ENCODE measurements at places on chromosomes 7 and 10.

GRCh38 chr10:7523656-7524055 lies 112.8 kb upstream of the SFMBT2 start:
- no peak for DNase-seq

- DNase-seq: no peak
Observed at GRCh38 chr10:77187376-77187999, 450.1 kb downstream of the KCNMA1 start.

- DNase-seq: no peak
Observed at GRCh38 chr7:101953248-101953819, 135.9 kb downstream of the CUX1 start.

DNA sequence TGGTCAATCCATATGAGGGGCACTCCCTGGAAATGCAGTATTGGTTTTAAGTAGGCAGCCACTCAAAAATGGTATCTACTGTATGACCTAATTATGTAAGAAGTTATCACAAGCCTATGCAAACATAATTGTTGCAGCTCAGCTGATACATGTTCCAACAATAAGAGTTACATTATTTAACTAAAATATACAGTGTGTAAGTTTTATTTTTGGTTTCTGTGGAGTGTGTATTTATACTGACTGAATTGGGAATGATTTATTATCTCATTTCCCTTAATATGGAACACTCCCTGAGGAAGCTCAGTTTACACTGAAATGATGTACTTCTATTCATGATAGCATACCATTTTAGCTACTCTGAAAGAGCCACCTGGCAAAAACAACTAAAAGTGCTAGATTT lies 2.6 kb upstream of the ING3 start:
- DNase-seq: no peak

DNA sequence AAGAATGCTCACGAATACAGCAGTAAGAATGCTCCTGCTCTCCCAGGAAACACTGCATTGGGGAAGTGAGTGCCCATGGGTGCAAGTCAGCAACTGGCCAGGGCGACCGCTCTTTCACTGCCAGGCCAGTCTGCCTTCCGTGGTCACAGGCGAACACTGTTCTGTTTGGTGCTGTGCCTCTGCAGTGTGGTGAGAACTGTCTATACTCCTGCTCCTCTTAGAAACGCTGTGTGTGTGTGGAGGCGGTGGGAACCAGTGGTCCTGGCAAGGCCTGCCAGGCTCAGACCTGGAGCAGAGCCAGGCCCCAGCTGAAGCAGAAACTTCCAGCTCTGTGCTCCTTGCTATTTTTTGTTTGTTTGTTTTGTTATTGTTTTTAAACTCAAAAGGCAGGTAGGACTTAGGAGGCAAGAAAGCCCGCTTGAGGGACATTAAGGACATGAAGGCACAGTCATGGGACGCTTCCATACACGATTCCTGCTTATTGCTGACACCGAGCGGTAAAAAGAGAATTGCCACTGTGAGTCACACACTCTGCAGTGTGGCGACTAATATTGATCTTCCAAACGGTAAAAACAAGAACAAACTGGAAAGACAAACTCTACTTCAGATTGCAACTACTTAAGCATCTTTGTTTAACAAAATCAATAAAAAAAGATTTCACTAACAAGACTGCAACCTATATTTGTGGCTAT lies 430.8 kb downstream of the DNAJB6 start:
- no peak for DNase-seq

GRCh38 chr10:102507521-102507920 lies 3.7 kb downstream of the SUFU start:
- no peak for DNase-seq

DNA sequence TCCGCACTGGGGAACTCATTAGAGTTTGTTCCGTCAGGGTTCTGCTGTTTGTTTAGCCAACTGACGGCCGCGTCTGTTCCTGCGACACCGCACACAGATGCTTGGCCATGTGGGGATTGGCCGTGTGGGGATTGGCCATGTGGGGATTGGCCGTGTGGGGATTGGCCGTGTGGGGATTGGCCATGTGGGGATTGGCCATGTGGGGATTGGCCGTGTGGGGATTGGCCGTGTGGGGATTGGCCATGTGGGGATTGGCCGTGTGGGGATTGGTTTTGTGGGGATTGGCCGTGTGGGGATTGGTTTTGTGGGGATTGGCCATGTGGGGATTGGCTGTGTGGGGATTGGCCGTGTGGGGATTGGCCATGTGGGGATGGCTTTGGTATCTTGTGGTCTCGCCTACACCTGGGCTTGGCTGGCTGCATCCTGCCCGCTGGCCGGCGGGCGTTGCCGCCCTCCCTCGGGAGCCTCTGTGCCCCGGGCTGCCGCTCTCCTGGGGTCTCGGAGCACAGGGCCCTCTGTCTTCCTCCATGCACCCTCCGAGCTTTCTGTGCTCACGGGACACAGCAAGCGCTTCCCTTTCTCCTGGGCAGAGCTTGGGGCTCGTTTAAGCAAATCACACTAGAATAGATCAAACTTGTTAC lies 62.5 kb downstream of the NKX6-2 start:
- no peak for DNase-seq

- DNase-seq: no peak
Observed at GRCh38 chr7:16202303-16202702, 219.0 kb downstream of the CRPPA start.

DNA sequence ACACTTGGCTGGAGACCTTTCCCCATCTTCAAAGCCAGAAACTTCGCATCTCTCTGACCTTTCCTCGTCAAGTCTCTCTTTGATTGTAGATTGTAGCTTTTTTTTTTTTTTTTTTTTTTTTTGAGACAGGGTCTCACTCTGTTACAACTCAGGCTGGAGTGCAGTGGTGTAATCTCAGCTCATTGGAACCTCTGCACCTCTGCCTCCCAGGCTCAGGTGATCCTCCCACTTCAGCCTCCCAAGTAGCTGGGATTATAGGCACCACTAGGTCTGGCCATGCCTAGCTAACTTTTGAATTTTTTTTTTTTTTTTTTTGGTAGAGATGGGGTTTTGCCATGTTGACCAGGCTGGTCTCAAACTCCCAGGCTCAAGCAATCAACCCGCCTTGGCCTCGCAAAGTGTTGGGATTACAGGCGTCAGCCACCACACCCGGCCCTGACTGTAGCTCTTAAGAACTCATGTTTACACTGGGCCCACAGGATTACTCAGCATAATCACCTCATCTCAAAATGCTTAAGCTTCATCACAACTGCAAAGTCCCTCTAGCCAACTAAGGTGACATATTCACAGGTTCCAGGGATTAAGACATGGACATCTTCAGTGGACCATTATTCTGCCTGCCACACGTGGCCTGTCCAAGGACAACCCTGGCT lies 11.7 kb downstream of the POLL start:
- DNase-seq: no peak

DNA sequence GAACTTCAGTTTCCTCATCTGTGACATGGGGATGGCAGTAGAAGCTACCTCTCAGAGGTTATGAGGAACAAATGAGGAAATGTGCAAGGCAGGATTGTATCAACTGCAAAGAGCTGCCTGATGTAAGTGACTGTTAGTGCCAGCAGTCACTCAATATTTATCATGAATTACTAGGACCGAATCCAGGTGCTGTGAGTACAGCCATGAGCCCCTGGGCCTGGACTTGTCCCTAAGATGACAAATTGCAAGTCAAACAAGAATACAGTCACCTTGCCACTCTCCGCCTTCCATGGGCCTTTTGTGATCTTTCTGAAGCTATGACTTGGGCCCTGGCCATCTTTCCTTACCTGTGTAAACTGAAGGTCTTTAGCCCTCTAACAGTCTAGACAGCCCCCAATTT lies 27.7 kb upstream of the TLX1 start:
- DNase-seq: no peak

- DNase-seq: no peak
Observed at GRCh38 chr10:78579995-78580394, 488.8 kb upstream of the ZMIZ1 start.

DNA sequence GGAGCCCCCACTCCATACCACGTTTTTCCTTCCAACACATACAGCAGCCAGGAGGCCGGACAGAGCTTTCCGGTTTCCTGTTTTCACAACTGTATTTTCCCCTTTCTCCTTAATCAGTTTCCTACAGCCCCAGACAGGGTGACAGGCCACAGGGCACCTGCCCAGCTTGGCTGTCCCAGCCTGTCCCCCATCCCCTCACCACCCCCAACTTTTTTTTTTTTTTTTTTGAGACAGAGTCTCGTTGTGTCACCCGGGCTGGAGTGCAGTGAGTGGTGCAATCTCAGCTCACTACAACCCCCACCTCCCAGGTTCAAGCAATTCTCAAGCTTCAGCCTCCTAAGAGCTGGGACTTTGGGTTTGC lies 10.3 kb upstream of the HSPB1 start:
- no peak for DNase-seq

DNA sequence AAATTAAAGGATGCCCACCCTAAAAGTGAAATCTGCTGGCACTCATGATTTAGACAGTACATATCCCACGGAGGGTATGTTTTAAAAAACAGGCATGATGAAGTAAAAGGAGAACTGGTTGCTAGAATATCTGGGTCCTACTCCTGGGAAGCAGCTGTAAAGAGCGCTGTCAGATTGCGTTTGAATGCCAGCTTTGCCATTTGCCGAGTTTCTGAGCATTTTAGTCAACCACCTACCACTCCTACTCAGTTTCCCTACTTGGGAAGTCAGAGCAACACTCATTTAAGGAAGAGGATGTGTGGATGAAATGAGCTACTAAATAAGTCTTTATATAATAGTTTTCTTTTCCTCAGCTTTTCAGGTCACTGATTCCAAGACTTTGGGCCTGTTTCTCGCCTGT lies 1.1 kb upstream of the UMAD1 start:
- no peak for DNase-seq

DNA sequence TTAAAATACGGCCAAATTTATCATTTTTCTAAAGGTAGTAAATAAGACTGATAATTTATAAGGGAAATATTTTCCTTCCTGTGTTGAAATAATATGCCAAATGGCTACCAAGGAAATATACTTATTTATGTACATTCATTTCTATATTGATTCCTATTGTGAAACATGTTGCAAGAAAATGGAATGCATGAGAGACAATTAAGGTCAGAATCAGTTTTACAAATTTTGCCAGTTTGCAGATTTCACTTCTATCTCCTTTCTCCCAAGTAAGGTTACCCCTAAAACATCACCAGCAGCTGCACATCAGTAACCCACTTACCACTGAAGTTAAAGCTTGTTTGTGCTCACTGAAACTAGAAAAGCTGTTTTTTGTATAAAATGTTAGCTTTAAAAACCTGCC lies 19.2 kb upstream of the REEP3 start:
- no peak for DNase-seq

DNA sequence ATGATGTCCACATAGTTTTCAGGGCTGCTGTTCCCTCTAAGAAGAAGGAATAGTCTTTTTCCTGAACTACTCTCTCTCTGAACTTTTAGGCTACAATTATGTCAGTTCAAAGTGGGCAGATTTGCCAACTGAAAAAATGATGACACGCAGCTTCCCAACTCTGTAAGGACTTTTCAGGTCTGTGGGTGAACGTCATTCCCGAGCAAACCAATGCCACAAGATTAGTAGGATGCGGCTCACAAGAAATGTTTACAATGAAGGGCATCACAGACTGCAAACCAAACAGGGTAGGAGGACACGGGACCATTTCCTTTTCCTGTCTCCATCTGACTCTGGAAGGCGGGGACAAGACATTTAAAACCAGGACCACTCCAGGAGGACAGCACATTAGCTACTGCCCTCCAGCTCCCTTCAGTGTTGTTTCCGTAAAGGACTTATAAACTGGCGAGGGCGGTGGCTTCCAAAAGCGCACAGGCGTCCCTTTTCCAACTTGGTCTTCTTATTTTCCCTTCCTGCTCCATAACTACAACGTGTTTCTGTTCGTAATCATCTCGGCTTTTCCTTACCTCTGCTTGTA lies 539 bp upstream of the MKLN1 start:
- no peak for DNase-seq

- no peak for DNase-seq
Observed at GRCh38 chr10:71769279-71769823, 4.0 kb downstream of the VSIR start.

DNA sequence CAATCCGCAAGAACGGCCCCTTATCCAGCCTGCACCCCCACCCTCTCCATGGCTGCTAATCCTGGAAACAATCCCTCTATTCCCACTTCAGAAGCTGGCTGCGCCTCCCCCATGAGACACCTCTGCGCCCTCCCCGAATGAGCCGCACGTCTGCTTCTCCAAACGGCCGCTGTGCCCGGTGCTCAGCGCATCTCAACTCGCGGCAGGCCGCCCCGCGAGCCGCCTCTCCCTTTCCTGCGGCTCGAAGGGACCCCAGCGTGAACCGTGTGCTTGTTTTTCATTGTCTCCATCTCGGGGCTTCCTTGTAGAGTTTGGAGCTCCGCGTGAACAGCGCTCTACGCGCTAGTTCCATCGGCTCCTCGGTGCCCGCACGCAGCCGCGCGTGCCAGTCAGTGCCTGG lies 20.8 kb upstream of the FXYD4 start:
- DNase-seq: no peak

GRCh38 chr10:69845574-69846292 lies 44.0 kb downstream of the COL13A1 start:
- DNase-seq: no peak

- DNase-seq: no peak
Observed at GRCh38 chr7:26182706-26183105, 17.8 kb downstream of the HNRNPA2B1 start.

- no peak for DNase-seq
Observed at GRCh38 chr7:135942614-135943013, 34.5 kb downstream of the MTPN start.

GRCh38 chr10:101771380-101771779 lies 4.5 kb downstream of the FGF8 start:
- no peak for DNase-seq

DNA sequence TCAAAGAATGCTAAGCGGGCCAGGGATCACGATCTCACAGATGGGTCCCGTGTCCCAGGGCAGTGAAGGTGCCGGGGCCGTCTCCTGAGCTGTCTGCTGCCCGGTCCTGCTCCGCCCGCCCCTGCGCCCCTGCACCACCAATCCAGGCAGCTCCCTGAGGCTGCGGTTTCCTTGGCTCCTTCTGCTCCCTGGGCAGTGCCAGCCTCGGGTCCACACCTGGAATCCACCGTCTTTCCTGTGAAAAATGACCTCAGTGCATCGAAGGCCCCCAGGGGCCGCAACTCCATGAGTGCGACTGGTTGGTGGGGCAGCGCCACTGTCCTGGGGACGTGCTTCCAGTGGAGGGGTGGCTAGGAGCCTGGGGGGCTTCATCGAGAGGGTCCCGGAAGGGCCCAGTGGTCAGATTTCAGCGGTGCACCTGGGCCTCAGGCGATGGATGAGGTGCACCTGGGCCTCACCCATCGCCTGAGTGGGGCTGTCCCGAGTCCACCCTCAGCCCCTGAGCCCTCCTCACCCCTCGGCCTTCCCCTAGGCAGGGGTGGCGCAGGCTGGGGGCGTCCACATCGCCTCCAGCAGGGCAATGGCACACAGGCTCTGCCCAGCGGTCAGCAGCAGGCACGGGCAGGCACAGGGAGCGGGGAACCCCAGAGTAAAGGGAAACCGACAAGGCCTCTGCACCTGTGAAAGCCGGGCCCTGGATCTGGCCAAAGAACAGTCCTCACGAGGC lies 27.2 kb downstream of the ADGRA1 start:
- no peak for DNase-seq

GRCh38 chr10:44006771-44007170 lies 358.1 kb upstream of the ZNF32 start:
- DNase-seq: no peak

Data from stimulated activated CD4-positive, alpha-beta T cell treated with anti-CD3 and anti-CD28 coated beads, Interleukin-4, amount 100 ng/mL, for 1 hour (primary cell).